ENCODE measurements at places on chromosomes 13 and 19.

- DNase-seq, result no peak
These were observed 5.2 kb upstream of the ATP1A3 start for GRCh38 chr19:41999071-41999877.

- peak; percentile 77 for DNase-seq
These were observed 13.6 kb downstream of the CFD start for GRCh38 chr19:873084-873483.

- no peak for DNase-seq
These were observed 169.7 kb downstream of the NDFIP2 start for GRCh38 chr13:79650688-79651087.

DNA sequence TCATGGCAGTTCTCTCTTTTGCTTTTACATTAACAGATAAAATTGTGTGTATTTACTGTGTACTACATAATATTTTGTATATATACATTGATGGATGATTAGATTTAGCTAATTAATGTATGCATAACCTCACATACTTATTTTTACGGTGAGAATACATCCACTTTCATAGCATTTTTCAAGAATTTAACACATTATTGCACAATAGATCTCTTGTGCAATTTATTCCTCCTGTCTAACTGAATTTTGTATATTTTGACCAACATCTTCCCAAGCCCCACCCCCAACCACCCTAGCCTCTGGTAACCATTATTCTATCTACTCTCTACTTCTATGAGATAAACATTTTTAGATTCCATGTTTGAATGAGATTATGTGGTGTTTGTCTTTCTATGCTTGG is 194.7 kb downstream of the RBM26 start:
- DNase-seq, result no peak

DNA sequence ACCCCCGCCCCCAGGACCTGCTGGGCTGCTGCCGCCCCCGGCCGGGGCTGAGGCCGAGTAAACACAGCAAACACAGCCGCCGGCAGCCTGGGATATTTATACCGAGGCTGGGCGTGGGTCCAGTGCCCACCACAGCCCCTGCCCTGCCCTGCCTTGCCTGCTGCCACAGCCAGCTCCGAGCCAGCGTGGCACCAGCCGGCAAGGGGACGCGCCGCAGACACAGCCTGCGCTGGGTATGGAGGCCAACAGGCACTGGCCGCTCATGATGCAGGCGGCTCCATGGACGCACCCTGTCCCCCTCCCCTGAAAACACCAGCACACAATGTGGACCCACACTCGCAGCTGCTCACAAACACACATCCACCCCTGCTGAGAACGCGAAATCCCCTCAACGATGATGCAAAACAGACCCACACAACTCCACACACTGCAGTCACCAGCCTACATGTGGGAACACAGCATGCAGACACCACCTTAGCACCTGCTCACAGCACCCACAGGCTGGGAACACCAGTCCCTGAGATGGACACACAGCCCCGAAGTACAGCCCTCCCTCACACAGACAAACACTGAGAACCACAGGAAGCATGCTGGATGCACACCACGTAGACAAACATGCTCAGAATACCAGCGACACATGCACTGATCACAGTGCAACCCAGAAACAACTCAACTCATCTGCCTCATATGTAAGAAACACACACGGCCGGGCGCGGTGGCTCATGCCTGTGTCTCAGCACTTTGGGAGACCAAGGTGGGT is 16.2 kb downstream of the CCDC97 start:
- no peak for DNase-seq

DNA sequence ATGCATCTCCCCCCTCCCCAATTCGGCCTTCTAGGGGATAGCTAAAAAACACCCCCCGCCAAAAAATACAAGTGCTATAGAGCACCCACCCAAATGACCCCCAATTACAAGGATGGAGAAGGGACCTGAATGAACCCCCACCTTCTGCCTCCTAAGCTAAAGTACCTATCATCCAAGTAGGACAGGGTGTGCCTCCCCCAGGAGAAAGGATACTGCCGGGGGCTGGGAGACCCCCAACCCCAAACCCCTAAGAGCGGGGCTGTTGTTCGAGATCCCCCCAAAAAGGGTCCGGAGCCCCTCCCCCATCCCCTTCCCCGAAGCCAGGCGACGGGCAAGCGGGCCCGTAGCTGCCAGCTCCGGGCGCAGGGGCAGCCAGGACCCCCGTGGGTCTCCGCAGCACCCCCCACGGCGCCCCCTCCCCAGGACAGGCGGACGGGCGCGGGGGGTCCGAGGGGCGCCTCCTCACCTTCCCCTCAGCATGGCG is 1.9 kb downstream of the ZC3H4 start:
- DNase-seq, result no peak

GRCh38 chr19:11506967-11507366 is 1.3 kb upstream of the ZNF653 start:
- DNase-seq, result no peak

DNA sequence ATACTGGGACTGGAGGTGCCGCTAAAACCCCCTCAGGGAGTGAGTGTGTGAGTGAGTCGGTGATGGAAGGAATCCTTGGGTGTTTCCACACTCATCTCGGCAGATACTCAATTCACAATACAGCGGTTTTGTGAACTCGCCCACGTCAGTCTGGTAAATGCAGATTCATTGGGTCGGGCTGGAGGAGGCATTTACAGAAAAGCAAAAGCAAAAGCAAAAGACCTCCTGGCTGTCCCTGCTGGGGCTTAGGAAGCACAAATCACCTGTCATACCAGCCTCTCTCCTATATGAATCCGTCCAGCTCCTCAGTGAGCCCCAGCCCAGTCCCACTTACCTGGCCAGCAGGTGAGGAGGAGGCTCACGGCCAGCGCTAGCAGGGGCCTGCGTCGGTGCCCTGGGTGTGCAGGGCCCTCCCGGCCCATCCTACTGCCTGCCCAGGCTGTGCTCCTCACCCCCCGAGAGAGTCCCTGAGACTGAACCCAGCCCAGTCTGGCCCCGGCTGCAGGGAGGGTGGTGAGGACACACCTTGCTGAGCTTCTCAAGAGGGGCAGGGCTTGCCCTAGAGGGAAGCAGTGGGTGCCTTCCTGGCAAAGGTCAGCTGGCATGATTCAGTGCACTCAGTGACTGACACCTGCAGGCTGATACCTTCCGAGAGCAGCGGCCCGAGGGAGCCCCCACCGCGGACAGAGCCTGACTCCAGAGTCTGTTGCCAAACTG is at the start of gene MUC16:
TSS of gene MUC16 (minus strand) at position 475 of the 717 bp plus-strand sequence.
- peak; percentile 2 for DNase-seq

DNA sequence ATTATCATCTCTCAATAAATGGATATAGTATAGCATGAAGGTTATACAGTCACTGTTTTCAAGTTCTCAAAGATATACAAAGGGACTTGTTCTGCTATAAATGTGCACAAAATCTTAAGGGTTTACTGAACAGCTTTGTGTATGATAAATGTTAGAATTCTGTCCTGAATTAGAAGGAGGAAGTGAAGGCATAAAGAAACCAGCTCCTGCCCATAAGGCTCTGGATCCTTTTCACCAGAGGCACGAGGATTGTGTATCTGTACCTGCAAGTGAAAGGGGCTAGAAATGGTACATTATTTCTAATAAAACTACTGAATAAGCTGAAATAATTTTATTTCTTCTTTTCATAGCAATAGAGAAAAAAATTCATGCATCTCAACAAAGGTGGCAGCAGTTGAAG is 32.4 kb downstream of the PHF11 start:
- no peak for DNase-seq

GRCh38 chr13:32232263-32232662 is 82.9 kb downstream of the ZAR1L start:
- no peak for DNase-seq

GRCh38 chr13:21736926-21737325 is 66.1 kb downstream of the FGF9 start:
- DNase-seq, result no peak

GRCh38 chr19:34687348-34687747 is 9.9 kb downstream of the ZNF302 start:
- no peak for DNase-seq

DNA sequence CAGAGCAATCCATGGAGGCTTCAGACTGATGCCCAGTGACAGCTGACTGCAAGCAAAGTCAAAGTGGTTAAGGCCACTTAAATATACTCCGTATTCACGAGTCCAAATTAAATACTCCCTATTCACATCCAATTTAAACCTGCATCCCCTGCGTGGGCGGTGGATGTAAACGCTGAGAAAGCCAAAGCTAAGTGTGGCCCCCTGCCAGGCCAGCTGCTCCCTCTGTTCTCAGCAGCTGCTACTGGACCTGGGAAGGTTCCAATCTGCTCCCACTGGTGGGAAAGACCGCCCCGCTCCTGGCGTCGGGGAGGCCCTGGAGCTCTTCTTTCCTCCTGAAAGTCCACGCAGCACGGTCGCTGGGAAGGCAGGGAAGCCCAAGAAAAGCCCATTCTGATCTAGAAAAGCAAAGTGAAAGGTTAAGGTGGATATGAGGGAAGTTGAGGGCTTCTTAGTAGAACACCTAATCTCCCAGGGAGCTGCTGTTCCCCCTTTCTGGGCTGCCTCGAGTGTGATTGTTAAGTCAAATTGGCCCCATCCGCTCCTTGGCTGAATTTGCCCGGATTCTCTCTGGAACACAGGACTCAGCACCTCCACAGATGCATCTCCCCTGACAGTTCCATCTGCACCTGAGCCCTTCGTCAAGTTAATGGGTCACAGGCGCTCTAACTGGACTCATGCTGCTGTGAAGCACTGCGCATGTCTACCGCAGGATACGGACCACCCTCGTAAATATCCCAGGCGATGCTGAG is 205.5 kb downstream of the USP12 start:
- no peak for DNase-seq

GRCh38 chr19:10501971-10502523 is 1.1 kb downstream of the KEAP1 start:
- no peak for DNase-seq

GRCh38 chr13:89966524-89966923 is 1381.0 kb upstream of the MIR17HG start:
- no peak for DNase-seq

- no peak for DNase-seq
These were observed 80.0 kb upstream of the TM9SF2 start for GRCh38 chr13:99421271-99421670.

- DNase-seq, result no peak
These were observed 60.9 kb downstream of the ATP8A2 start for GRCh38 chr13:25432691-25433090.

DNA sequence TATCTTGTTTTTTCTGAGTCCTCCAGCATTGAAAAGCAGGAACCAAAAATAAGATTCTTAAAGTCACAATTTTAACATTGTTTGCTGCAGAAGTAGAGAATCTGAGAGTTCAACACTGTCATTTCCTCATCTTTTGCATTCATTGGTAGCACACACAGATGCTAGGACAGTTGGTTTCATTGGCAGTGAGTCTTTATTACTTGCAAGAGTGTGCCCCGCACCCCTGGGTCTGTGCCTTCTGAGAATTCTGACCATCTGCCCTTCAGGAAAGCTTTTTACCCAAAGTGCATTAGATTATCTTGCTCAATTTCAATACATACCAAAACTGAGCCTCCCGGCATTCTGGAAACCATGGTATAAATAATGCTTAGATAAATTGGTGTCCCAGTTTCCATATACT is 247.7 kb upstream of the SLITRK1 start:
- DNase-seq, result no peak

DNA sequence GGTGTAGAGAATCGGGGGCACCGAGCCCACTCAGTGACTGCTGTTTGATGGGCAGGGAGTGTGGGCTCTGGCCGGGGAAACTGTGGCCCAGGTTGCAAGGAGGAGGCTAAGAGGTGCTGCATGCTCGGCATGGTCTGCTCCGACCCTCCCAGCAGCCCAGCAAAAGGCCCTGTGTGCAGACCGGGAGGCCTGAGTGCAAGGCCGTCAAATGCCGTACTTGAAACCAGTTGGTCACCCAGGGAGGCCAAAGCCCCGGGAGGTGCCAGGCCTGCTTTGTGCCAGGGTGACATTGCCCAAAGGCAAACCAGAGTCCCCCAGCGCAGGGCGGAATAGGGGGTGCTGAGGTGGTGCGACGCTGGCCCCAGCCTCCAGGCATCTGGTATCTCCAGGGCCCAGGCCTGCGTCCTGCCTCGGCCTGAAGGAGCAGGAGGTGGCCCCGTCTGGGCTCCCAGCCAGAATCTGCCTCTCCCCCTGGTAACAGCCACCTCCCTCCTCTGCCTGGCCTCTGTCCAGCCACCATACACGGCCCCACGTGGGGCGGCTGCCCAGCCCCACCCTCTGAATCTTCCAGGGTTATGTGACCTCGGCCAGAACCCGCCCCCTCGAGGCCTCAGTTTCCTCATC is 4.0 kb downstream of the PIK3R2 start:
- no peak for DNase-seq

DNA sequence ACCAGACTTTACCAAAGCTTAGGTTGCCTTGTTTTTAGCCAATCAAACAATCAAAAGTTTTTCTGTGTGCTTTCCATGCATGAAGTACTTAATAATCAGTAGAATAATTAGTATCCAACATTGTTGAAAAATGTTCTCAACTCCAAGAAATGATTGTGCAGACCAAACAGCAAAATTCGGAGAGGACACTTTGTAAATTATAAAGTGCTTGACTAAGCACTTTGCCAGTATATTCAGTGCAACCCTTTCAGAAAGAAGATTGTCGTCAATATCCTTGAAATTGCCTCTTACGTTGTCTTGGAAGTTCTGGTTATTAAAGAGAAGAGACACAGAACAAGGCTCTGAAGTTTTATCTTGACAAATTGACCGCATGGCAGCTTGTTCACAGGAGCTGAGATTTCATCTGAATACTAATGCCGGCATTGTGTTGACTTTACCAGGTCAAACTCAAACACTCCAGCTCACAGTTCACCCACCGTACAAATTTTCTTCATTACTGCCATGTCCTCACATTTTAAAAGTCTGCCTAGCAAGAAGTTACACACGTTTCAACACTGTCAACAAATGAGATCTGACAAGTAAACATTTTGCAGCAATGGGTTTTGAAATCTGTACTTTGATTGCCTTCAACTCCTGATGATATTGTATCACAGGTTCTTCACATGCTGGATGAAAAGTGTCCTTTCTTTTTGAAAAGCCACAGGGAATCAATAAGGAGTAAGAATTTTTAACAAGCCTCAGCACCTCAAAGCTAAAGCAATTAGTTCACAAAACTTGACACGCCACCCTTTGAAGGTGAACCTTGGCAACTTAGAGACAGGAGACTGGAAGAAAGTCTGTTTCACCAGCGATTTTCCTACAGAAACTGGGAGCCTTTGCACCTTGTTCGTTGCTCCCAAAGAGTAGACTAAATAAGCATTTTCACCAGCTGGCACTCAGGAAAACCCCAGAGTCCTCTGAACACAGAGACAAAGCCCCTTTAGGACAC is 150.9 kb downstream of the RFC3 start:
- DNase-seq, result no peak

- no peak for DNase-seq
These were observed 4.6 kb upstream of the RFXAP start for GRCh38 chr13:36814465-36814864.

- DNase-seq, result no peak
These were observed at the start of gene AZU1 for GRCh38 chr19:827710-828321. AZU1 (plus strand) TSS chr19:827837; CDS start chr19:827847, 10 bp downstream.

DNA sequence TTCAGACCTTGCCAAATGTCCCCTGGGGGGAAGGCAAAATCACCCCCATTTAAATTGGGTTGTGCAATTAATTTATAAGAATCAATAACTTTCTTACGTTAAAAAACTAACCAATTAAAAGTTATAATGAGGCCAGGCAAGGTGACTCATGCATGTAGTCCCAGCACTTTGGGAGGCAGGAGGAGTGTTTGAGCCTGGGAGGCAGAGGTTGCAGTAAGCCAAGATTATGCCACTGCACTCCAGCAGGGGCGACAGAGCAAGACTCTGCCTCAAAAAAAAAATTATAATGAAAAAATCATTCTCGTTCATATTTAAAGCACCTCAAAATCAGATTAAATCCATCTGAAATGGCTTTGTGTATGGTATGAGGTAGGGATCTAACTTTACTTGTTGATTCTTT is 18.4 kb upstream of the SIGLEC14 start:
- DNase-seq, result no peak

- no peak for DNase-seq
These were observed 31.6 kb downstream of the ATP11A start for GRCh38 chr13:112721198-112722104.
